ENCODE measurements at places on chromosomes 11 and 22.

- peak; percentile 43 for DNase-seq
These were observed 19.4 kb downstream of the TEAD1 start for GRCh38 chr11:12693479-12694182.

- peak; percentile 62 for DNase-seq
These were observed 11.3 kb upstream of the RHOD start for GRCh38 chr11:67045314-67045713.

DNA sequence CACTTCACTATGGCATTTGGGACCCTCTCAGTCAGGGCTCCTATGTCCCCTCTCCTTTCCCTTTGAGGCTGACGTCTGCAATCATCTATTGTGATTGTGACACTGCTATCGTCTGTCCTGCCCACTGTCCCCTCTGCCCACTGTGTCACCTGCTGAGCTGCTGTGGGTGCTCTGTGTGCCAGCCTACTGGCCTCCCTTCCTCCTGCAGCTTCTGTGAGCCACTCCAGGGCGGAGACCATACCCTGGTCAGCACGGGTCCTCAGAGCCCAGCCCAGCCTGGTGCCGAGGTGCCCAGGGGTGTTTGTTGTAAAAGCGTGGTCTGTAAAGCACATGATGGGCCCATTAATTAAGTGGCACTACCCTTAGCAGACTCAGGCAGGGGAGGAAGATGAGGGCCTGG is 29.4 kb downstream of the MPPED1 start:
- DNase-seq: no peak

DNA sequence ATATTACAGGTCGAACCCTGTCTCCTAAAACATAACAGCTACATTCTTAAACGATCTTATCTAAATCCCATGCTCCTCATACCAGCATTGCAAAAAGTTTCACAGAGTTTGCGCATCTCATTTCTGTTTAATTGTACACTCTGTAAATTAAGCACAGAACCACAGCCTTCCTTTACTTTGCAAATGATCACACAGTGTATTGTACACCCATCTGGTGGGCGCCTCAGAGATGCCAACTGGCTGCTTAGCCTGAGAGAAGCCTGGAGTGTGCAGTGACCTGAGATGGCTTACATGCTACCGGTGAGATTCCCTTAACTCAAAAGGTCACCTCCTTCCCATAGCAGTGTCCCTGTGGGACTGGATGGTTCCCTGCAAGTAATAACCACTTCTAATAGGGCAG is 1077.3 kb downstream of the OPCML start:
- DNase-seq: no peak

DNA sequence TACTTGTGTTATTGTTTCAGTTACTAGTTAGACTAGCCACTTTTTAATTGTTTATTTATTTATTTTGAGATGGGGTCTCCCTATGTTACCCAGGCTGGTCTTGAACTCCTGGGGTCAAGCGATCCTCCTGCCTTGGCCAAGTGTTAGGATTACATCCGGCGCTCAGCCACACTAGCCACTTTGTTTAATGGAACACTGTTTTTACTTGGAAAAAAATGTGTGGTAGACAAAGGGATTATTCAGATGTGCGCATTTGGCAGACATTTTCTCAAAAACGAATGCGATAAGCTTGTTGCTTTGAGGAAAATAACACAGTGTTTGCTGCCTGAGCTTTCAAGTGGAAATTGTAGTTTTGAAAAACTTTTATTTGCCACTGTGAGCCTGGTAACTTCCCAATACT is 51.0 kb downstream of the CTNND1 start:
- no peak for DNase-seq

DNA sequence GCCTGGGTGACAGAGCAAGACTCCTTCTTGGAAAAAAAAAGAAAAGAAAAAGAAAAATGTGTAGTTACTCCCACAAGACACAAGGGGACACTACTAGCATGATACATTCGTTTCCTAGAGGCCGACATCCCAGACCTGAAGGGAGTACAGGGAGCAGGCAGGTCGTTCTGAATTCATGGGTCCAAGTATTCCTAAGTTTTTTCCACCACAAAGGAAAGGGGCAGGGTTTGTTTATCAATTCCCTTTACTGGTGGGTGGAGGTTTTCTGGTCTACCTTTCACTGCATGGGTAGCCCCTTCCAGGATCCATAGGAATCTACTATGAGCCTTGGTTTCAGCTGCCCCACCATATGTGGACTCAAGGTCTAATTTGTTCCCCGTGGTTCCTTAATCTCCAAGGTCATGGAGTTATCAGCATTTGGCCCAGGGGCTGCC is 11.8 kb downstream of the TIGD3 start:
- peak; percentile 73 for DNase-seq

GRCh38 chr11:2453436-2453835 is 8.6 kb downstream of the KCNQ1 start:
- no peak for DNase-seq

All from RPMI8226 (cell line).